ENCODE measurements at places on chromosomes 5 and 9.

- DNase-seq, result peak; percentile 79
Measured at GRCh38 chr5:56816546-56817081, 1.3 kb downstream of the MAP3K1 start.

- no peak for DNase-seq
Measured at GRCh38 chr5:177412603-177413233, 3.4 kb upstream of the F12 start.

DNA sequence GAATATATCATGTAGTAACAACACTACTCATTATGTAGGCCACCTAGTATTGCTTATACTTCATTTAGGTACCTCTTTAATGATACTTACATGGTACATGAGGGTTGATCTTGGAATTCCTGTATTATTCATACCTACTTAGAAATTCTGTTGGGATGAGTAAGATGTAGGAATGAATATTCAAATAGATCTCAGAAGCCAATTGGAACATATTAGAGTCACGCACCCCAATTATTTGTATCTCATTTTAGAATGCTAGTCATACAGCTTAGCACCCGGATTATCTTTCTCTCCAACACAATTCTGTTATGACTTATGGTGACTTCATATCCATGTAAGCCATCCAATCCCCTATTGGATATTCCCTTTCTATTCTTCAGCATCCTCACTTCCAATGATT, 106.7 kb upstream of the SH3GL2 start:
- no peak for DNase-seq

DNA sequence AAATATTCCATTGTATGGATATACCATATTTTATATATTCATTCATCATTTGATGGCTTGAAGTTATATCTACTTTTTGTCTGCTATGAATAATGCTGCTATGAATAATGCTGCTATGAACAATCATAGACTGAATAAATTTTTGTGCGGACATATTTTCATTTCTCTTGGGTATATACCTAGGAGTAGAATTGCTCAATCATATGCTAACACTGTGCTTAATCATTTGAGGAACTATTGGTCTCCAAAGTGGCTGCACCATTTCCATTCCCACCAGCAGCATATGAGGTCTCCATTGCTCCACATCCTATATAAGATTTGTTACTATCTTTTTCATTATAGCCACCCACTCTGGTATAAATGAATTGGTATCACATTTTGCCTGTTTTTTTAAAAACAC, 18.3 kb upstream of the TEK start:
- no peak for DNase-seq

- DNase-seq, result no peak
Measured at GRCh38 chr5:76657091-76657490, 33.9 kb upstream of the F2RL2 start.

- DNase-seq, result no peak
Measured at GRCh38 chr5:161803-162110, 29.5 kb upstream of the LRRC14B start.

DNA sequence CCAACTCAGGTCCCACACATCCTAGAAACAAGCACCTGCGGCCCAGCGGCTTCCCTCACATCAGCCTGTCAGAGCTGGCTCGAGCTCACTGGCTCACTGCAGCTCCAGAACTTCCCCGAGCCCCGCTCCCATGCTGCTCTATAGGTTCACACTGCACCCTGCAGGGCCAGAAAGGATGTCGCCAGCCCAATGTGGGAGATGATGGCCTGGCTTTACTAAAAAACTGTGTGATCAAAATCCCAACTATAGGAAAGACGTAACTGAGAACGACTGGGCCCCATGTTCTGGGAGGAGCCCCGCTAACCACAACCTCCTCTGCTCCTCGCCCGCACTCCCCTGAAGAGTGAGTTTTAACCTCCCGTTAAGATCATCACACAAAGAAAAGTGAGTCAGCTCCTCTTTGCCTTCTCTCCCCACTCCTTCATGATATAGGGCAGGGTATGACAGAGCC, 4.6 kb downstream of the SURF4 start:
- DNase-seq, result no peak

DNA sequence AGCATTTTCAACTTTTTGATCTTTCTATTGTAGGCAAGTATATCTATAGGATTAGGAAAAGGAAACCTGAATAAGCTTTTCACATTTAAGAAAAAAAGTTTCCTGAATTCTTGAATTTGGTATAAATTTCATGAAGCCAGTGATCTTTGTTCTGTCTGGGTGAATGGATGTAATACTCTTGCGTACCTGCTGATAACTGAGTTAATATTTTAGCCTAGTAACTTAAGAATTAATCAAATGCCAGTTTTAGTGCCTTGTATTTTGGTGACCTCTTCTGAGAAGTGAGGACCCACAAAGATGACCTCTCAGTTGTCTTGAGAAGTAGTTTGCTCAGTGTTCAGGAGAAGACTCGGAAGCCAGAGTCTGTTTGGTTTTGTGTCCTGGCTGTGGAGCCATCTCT, 77.9 kb downstream of the UHRF2 start:
- DNase-seq, result no peak

DNA sequence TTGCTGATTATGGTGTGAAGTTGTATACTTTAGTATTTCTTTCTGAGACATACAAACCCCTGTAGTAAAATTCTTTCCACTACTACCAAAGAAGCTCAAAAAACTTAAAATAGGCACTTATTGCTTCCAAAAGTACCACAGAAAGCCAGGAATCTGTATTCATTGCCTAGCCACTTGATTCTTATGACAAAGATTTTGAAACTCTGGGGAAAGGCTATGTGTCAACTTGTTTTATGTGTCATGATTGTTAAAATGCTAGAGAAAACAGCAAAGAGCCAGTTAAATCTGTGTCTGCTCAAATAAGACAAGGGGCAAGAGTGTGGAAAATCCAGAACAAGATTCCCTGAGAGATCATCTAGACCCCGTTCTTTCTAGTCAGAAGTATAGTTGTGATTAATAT, 6.0 kb downstream of the KIF2A start:
- no peak for DNase-seq

DNA sequence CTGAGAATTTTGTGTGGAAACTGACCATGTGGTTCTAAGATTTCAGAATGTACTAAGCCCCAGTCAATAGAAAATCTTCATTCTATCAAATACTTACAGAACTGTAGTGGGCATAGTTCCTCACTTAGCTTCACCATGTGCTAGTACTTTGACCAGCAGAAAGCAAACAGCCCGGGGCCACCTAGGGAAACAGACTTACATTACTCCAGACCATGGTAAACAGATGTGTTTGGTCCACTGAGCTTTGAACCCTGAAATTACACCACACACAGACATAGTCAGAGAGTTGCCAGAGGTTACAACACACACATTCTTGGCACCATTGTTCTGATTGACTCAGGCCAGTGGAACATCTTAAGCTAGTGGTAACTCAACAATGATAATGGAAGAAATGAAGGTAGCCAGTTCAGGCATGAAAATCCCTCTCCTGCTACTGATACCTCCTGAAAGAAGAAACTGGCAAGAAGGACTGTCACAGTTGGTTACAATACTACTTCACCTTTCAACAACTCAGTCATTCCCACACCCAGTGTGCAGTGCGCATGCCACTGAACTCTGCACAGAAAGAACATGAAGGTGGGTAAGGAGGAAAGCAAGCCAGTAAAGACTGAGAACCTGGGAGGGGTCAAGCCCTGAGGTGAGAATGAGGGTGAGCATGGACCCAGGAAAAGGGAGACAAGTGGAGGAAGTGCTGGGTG, 18.7 kb upstream of the LECT2 start:
- no peak for DNase-seq

DNA sequence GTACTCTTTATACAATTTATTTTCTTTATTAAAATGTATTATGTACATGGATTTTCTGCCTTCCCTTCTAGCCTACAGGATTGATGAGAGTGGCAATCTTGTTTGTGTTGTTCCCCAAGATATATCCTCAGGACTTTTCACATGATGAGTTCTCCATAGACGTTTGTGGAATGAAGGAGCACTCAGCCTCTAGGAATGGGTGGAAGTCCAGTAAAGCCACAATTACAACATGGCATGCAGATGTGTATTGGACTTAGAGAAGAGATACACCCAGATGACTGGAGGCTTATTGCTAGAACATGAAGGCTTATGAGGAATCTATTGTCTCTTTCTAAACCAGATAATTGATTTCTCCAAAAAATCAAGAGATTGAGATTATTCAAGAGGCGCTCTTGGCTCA, 8.2 kb upstream of the DOCK2 start:
- DNase-seq, result no peak

DNA sequence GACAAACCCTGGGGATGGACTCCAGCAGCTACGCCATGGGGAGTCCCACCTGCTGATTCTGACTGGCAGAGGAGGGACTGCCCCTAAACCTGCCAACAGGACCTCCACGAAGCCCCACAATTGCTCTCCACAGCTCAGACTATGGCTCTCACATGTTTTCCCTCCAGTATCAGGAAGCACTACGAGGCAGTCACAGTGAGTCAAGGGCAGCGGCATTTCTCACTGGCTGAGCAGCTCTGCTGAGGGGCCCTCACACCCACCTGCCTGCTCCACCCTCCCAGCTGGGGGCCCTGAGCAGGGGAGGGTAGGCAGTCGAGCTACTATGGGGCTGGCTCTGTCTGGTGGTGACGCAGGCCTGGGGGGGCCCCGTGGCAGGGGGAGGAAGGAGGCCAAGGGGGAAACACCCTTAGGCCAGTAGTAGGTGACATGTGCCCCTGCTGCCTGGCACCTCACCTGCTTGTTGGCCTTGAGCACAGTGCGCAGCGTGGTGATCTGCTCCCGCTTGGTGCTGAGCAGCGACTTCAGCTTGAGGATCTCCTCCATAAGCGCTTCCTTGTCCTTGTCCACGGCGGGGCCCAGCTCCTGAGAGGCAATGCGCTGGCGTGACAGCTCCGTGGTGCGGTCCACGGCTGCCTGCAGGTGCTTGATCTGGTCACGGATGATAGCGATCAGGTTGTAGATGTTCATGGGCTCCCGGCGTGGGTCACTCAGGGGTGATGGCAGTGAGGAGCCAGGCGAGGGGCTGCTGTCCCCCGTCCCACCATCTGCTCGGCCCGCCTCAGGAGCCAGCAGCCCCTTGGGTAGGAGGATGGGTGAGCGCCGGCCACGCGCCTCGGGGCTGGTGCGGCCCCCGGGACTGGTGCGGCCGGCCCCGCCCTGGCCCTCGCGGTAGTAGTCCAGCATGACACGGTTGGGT, 46.3 kb downstream of the BICD2 start:
- DNase-seq, result no peak

DNA sequence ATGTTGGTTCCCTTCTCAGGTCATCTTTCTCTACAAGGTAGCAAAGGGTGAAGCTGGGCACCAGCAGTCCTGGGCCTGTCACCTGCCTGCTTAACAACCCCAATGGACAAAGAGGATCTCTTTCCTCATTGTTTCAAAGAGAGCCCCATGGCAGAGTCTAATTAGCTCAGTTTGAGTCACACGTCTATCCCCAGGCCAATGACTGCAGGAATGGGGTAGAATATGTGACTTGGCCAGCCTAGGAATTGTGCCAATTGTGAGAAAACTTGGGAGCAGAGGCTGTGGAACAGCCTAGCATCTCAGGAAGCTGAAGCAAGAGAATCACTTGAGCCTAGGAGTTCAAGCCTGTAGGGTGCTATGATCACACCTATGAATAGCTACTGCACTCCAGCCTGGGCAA, 3.6 kb upstream of the RAPGEF1 start:
- DNase-seq, result no peak

GRCh38 chr5:55177078-55177477, 4.1 kb upstream of the CDC20B start:
- peak; percentile 4 for DNase-seq

- DNase-seq, result no peak
Measured at GRCh38 chr5:147752666-147753290, 29.8 kb downstream of the JAKMIP2 start.

- DNase-seq, result no peak
Measured at GRCh38 chr9:100759215-100759614, 181.3 kb downstream of the CAVIN4 start.

- DNase-seq, result no peak
Measured at GRCh38 chr9:100357501-100357900, 4.8 kb upstream of the TEX10 start.

DNA sequence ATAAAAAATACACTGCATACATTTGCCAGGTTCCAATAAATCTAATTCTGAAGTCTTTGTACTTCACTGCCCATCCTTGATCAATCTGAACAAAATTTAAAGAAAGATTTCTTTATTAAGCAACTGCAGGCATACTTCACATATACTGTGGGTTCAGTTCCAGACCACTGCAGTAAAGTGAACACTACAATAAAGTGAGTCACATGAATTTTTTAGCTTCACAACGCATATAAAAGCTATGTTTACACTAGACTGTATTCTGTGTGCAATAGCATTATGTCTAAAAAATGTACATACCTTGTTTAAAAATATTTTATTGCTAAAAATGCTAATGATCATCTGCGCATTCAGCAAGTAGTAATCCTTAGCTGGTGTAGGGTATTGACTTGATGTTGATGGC, 52.1 kb downstream of the SSBP2 start:
- DNase-seq, result no peak

GRCh38 chr9:84276741-84277140, 63.8 kb downstream of the SLC28A3 start:
- DNase-seq, result no peak

GRCh38 chr5:33921002-33921401, 15.2 kb upstream of the RXFP3 start:
- no peak for DNase-seq

DNA sequence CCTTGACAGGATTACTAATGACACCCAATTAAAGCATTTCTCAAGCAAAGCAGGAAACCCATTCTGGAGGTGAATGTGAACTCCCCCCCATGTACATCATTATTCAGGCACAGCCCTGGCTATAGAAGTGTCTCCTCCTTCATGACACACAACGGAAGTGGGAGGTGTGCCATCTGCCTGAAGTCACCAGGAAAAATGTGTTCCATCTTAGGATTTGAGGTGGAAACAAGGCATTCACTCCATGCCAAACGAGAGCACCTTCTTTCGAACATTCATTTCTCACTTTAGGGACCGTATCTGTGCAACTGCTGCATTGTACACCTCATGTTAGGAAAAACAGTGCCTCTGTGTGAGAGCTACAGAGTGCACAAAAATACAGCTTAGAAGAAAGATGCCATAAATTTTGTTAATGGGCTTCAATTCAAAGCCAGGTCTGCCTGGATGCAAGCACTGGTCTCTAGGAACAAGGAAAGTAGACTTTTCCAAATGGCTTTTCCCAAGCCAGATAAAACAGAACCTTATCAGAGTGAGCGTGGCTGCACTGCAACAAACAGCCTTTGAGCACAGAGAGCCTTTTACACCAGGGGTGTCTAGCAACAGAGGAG, 19.4 kb downstream of the GOLM1 start:
- DNase-seq, result no peak

All from spinal cord (tissue), 10 donors.